Forelimb muscle (tissue), 1 donor: ENCODE measurements at places on chromosomes 7 and 10.
A peak's percentile ranks its signal among the peaks of the same experiment; 100 is the strongest.

DNA sequence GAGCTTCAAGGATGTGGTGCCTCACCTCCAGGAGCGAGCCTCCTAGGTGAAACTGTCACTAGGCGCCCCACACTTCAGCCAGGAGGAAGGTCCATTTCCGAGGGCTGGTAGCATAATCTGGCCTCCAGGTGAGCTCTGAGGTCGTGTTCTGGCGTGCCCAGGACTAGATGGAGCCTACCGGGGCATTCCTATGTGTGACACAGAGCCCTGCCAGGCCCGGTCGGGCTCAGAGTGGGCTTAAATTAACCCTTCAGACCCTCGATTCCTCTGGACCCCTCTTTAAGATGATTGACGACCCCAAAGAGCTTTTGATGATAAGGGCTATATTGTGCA is 233.1 kb downstream of the EBF3 start:
- DNase-seq, result no peak

DNA sequence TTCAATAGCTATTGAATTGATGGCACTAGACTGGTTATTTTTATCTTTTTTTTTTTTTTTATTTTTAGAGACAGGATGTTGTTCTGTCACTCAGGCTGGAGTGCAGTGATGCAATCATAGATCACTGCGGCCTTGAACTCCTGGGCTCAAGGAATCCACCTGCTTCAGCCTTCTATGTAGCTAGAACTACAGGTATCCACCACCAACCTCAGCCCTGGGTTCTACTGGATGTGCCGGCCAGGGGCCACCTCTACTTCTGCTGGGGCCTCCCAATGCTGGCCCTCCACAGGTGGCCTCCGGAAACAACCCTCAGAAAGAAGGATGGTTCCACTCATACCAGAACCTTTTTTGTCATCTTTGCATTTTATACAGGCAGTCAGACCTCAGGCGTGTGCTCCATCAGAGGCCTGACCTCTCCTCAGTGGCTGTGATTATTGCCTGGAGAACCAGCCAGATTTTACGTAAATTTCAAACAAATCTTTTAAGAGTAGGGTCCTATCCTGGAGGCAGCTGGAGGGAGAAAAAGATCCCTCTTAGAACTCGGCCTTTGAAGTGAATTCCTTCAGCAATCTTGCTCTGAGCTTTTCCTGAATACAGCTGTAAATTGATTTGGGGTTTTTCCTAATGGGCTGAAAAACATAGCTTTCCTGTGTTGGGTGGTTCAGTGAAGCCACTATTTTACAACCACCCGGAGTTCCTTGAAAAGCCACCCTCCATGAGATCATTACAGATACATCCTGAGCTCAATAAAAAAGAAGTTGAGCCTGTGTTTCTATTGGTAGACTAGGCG is 110.0 kb downstream of the SPAG6 start:
- no peak for DNase-seq

DNA sequence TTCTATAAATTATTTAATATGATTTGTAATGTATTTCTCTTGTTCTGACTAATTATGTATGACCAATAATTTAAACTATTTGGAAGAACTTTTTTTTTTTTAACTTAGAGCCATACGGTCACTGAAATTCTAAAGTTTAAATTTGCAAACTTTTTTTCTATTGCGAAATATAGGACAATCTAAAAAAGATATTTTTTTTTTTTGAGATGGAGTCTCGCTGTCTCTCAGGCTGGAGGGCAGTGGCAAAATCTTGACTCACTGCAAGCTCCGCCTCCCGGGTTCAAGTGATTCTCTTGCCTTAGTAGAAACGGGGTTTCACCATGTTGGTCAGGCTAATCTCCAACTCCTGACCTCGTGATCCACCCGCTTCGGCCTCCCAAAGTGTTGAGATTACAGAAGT is 130.5 kb downstream of the CPED1 start:
- no peak for DNase-seq

DNA sequence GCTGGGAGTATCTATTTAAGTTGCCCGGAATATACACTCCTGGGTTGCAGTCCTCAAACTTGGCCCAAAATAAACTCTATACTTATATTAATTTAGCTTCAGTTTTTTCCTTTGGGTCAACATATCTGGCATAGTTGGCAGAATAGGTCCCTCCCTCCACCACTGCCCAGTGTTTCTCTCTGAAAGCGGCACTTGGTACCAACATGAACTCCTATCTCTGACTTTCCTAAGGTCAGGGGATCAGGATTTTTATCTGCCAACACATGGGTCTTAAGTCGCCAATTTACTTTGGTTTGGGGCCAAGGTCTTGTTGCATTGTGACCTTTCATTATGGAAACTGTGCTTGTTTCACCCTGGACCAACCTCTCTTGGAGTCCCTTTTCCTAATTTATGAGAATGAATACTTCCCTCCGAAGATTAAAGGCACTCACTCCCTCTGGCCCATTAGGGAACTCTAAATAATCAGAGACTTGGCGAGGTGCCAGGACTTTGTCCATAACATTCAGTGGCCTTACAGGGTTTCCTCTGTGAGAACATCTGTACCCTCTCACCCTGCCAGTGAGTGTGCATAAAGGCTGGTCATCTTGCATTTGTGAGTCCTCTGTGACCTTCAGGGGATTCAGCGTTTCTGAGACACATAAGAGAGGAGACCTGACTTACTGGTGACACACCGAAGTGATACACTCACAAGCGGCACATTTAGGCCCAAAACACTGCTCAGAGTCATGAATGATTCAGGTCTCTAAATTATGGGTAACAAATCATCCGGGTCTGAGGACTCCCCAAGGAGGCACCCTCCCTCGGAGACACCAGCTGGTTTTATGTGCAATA is 19.7 kb upstream of the FKBP9 start:
- DNase-seq, result no peak

- DNase-seq, result no peak
Observed at GRCh38 chr10:128031216-128031615, 95.0 kb downstream of the MKI67 start.

GRCh38 chr10:77974396-77975074 is 48.0 kb upstream of the DLG5 start:
- no peak for DNase-seq

- no peak for DNase-seq
Observed at GRCh38 chr7:50785346-50785745, 2.6 kb upstream of the GRB10 start.

DNA sequence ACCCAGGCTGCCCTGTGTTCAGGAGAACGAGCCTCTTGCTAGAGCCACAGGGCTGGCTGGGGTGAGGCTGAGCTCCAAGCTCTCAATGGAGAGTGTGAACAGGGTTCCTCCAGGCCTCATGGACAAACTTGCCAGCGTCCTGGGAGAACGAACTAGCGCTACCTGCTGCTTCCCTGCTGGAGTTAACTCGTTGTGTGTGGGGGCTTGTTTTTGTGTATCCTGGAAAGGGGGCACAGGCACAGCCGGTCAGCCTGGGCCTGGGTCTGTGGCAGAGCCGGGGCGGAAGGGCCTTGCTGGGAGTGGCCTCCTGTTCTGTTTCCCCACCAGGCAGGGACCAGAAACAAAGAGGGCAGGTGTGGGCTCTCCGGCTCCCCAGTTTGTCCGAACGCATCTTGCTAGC is 259.2 kb downstream of the DNAJB6 start:
- no peak for DNase-seq

- DNase-seq, result no peak
Observed at GRCh38 chr10:33196710-33197491, 137.6 kb downstream of the NRP1 start.

GRCh38 chr7:114487174-114487573 is 72.6 kb downstream of the FOXP2 start:
- no peak for DNase-seq

DNA sequence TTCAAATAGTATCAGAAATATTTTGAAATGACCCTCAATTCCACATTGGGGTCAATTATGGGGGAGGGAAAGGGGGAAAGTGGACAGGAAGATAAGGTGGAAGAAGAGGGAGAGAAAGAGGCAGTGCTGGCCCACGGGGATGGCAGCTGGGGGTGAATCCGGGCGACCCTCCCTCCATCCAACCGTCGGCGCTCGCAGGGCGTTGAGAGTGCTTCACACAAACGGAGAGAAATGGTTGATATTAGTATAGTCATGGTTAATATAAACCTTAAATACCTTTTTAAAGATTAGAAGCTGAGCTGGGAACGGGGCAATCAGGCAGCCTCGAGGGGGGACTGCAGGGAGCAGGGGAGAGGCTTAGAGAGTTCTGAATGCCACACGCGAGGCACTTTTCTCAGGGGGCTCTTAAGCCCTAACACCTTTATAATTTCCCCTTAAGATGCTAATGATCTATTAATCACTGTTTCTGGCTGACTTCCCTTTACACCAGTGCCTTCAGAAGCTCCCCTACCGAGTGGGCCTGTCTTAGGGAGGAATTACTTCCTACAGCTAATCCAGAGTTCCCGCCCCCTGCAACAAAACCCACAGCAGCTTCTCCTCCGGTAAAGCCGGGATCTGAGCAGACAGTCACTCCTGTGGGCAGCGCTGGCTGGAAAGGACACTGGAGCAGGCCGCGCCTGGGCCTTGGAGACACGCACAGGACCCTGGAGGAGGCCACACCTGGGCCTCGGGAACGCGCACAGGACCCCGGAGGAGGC is 39.5 kb downstream of the PRKAG2 start:
- DNase-seq, result no peak

DNA sequence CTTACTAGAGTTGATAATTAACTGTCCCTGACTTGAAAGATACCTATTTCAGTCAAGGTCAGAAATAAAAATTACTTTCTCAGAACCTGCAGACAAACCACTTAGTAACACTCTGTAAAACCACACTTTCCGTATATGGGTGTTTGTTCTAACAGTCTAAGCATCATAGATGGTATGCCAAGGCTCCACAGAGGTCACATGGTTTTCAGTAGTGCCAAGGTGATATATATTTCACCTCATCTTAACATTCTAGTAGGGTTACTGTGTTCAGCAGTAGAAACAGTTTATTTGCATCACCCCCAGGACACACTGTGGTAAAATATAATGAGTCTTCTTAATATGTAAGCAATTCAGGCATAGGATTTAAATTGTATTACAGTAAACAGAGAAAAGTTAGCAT is 61.5 kb downstream of the KCND2 start:
- no peak for DNase-seq

GRCh38 chr7:80833289-80834268 is 85.3 kb downstream of the SEMA3C start:
- DNase-seq, result peak; percentile 41

DNA sequence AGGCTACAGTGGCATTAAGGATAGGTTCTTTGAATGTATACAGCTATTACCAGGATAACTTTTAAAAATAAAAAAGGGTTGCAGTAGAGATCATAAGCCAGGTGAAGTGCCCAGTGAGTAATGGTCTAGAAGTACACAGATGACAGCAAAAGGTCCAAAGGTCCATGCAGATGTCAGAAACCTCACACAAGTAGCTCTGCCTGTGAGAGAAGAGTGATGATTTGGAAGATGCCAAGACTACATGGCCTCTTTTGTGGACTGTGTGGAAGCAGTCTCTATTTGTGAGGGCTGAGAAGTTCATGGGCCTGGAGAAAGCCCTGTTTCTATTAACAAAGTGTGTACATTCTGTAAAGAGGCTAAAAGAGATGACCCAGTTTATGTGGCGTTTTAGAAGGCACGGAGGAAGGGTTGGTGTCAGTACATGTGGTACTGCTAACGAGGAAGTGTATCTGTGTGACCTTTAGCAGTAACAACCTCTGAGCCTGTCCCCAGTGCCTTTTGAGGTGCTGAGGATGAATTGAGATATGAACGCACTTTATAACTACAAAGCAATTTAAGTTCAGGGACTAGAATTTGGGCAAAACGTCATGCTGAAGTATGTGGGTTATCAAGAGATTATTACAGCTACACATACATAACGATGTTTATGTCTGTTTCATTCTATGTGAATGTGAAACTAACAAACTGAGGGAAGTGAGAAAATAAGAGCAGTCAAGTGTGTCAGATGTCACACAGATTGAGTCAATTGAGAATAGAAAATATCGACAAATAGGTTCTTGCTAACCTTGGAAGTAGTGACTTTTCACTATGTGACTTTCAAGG is 7.6 kb downstream of the CYCS start:
- no peak for DNase-seq

- DNase-seq, result no peak
Observed at GRCh38 chr7:44998153-44998871, 1.7 kb upstream of the CCM2 start.

GRCh38 chr10:77591238-77591880 is 46.2 kb downstream of the KCNMA1 start:
- no peak for DNase-seq

DNA sequence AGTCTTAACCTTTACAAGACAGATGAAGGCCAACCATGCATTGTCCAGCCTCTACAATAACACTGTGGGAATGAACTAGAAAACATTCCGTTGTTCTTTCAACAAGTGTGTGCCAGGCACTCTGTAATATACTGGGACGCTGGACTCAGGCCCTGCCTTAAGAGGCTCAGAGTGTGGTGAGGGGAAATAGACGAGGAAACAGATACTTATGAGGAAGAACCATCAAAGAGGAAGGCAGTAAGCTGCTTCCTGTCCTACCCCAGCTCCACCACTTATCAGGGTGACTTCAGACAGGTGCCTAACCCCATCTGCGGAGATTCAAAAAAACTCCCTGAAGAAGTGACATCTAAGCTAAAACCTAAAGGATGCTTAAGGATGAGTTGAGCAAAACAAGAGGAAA is 8.9 kb upstream of the TRIM8 start:
- no peak for DNase-seq

DNA sequence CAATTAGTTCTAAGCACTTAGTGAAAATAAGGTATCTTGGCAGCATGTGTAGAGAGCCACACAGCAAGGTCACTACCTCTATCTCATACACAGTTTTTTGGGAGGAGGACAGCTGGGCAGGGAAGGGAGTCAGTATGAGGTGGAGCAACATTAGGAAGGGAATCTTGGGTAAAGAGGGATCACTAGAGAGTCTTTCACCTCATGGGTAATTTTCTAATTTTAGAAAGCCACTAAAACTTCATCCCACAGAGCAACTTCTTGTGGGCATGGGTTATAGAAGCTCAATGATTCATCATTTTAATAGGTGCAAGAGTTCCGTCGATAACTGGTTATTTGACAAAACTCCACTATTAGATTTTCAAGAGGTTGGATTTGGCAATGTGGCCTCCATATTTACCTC is 2.5 kb downstream of the NRAP start:
- no peak for DNase-seq

DNA sequence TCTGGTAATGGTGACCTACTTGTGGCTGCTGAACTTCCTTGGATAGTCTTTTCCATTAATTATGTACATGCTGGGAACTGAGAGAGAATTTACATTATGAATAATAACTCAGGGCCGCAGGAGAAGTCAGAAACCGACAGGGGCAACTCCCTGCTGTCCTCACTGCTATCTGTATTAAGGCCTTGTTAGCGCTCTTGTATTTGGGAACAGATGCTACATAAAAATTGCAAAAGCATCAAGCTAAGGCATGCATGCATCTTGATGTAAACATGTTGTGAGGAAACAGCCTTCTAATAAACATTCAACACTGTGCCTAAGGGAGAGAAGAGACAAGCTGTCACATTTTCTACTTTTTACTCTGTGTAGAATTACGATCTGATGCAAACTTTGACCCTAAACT is 158.4 kb downstream of the PARD3 start:
- DNase-seq, result no peak
